ENCODE measurements at places on chromosomes 5 and 9. TPM values are rescaled to one million over a fixed set of nuclear protein-coding genes. Genes with fewer than 3 reads are reported as not detected.

GRCh38 chr5:145923405-145923804, 13.0 kb upstream of the SH3RF2 start:
- H3K4me3 ChIP-seq = no peak overlapping the region
- H3K4me1 ChIP-seq = peaks cover 3% of the 10 kb centered on the region
- no peak overlapping the region for H3K27ac ChIP-seq
- H3K36me3 ChIP-seq = no peaks in the 10 kb centered on the region
- no peak for DNase-seq

GRCh38 chr5:61467766-61468482, 135.9 kb downstream of the ZSWIM6 start:
- peaks cover 7% of the 10 kb centered on the region for H3K4me1 ChIP-seq
- H3K36me3 ChIP-seq = no peaks in the 10 kb centered on the region
- peak; percentile 90 for DNase-seq
- H3K27me3 ChIP-seq = no peaks in the 10 kb centered on the region
- no peak overlapping the region for H3K4me3 ChIP-seq
- H3K27ac ChIP-seq = no peak overlapping the region

DNA sequence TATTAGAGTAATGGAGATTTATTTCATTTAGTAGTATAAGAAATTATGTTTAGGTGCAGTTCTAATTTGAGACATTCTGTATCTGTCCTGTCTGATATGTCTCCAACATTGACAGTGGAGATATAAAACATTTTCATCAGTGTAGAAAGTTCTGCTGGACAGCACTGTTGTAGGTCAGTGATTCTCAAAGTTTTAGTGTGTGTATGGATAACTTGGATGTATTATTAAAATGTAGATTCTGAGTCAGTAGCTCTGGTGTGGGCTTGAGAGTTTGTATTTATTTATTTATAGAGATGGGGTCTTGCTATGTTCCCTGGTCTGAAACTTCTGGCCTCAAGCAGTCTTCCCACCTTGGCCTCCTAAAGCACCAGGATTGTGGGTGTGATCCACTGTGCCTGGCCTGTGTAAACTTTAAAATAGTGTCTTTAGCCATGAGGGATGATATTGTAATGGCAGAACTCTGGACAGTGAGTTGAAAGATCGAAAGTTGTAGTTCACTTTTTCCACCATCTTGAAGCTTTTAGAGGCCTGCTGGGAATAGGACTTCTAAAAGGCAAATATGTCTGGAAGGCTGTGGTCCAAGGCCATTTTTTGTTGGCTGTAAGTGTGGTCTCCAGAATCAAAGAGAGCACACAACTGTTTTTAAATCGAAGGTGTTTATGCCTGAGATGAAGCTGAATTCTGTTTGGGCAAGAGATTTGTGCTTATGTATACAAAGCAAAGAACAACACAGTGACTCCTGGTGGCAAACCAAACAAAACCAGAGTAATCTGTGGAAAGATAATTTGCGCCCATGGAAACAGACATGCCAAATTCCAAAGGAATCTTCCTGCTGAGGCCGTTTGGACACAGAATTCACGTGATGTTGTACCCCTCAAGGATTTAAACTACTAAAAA, 12.4 kb downstream of the UBAP1 start:
- H3K27me3 ChIP-seq = no peaks in the 10 kb centered on the region
- H3K27ac ChIP-seq = no peak overlapping the region
- H3K4me3 ChIP-seq = no peak overlapping the region
- H3K36me3 ChIP-seq = no peaks in the 10 kb centered on the region
- H3K4me1 ChIP-seq = peaks cover 2% of the 10 kb centered on the region

DNA sequence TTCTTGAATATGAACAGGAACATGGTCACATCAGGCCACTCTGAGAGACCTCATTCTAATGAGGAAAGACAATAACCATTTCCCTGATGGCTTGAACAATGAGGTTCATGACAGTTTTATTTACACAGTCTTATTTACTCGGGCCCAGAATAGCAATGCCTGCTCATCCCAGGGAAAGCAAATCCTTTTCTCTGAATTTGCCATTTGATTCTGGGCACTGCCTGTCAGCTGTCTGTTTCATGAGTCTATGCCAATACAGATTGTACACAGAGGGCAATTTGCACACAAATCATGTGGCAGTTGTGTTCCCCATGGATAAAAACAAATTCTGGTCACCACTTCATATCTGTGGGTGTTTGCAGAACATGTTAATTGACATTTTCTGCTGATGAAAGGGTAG, 492.5 kb downstream of the ACTL7B start:
- no peaks in the 10 kb centered on the region for H3K36me3 ChIP-seq
- no peak overlapping the region for H3K27ac ChIP-seq
- no peaks in the 10 kb centered on the region for H3K27me3 ChIP-seq
- H3K4me1 ChIP-seq = no peaks in the 10 kb centered on the region

DNA sequence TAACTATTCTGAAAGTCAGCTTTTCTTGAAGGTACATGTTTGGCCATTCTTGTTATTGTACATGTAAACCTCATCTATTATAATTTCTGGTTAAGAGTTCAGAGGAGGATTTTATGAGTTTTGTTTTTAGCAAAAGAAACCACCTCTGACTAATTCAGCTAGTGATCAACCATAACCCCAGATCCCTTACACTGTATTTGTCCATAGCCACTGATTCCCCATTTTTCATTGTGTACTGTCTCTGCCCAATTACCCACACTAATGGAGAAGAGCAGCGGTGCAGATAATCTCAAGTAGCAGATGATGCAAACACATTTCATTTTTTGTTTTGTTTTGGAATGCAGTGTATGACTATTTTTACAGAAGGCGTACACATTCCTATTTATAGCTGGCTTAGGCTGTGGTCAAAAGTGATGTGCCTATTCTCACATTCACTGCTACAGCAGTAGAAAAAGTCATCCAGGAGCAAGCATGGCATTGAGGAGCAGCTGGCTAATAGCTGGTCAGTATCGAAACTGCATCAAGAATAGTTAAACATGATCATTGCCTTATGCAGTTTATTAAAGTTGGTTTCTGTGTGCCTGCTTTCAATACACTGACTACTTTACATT, 988.3 kb downstream of the DTWD2 start:
- no peak overlapping the region for H3K27ac ChIP-seq
- peak; percentile 1 for DNase-seq
- no peaks in the 10 kb centered on the region for H3K4me1 ChIP-seq
- H3K36me3 ChIP-seq = no peaks in the 10 kb centered on the region
- no peaks in the 10 kb centered on the region for H3K27me3 ChIP-seq
- no peak overlapping the region for H3K4me3 ChIP-seq

DNA sequence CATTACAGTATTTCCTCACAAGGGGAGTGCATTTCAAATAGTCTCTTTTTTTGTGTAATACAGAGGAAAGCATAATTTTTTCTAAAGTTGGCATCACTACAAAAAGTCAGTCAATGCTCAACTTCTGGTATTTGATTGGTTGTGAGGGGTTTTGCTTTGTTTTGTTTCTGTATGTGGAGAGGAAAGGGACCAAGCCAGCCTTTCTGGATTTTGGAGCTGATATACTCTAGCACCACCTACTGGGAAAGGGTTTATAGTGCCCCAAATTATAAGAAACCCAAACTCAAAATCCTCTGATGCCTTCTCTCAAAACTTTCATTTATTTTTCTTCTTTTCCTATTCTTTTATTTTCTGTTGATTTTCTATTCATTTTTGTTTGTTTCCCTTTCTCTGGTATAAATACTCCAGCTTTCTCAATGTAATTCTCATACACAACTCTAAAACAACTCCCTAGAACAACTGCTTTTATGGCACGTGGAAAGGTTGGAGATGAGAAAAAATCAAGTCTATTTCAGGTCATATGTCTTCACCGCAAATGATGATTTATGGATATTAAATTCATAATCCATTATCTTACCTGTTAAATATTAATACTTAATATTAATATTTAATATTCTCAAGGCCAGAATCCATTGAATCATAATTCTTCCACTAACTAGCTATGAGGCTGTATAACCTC, 69.5 kb upstream of the ANXA1 start:
- H3K36me3 ChIP-seq = no peaks in the 10 kb centered on the region
- no peaks in the 10 kb centered on the region for H3K27me3 ChIP-seq
- H3K4me1 ChIP-seq = no peaks in the 10 kb centered on the region
- DNase-seq = peak; percentile 80
- H3K27ac ChIP-seq = no peak overlapping the region
- H3K4me3 ChIP-seq = no peak overlapping the region

- H3K4me1 ChIP-seq = peaks cover 7% of the 10 kb centered on the region
- H3K27me3 ChIP-seq = no peaks in the 10 kb centered on the region
- no peak for DNase-seq
- no peaks in the 10 kb centered on the region for H3K36me3 ChIP-seq
- H3K27ac ChIP-seq = peak overlapping the region; percentile 80
- H3K4me3 ChIP-seq = no peak overlapping the region
Observed at GRCh38 chr5:65862384-65862783, 64.0 kb upstream of the ERBIN start.

- H3K4me1 ChIP-seq = no peaks in the 10 kb centered on the region
- no peak within 1 kb of the TSS for H3K4me3 ChIP-seq
- no peaks in the 10 kb centered on the region for H3K27me3 ChIP-seq
Observed at GRCh38 chr5:148202531-148203203, at the start of gene SPINK6. Gene SPINK6, plus strand, starts transcription at chr5:148203042. Its CDS starts 55 bp downstream, at chr5:148203097.

GRCh38 chr5:38162625-38163024, 95.7 kb upstream of the EGFLAM start:
- no peaks in the 10 kb centered on the region for H3K36me3 ChIP-seq
- H3K27me3 ChIP-seq = no peaks in the 10 kb centered on the region
- peak; percentile 2 for DNase-seq
- no peak overlapping the region for H3K27ac ChIP-seq
- H3K4me1 ChIP-seq = no peaks in the 10 kb centered on the region

- no peak overlapping the region for H3K4me3 ChIP-seq
- no peaks in the 10 kb centered on the region for H3K4me1 ChIP-seq
- no peak overlapping the region for H3K27ac ChIP-seq
- H3K36me3 ChIP-seq = no peaks in the 10 kb centered on the region
Observed at GRCh38 chr5:52607227-52607824, 180.4 kb upstream of the ITGA1 start.

- H3K36me3 ChIP-seq = no peaks in the 10 kb centered on the region
- DNase-seq = no peak
- H3K27ac ChIP-seq = no peak overlapping the region
Observed at GRCh38 chr9:75299324-75299723, 211.0 kb downstream of the OSTF1 start.

GRCh38 chr9:16869882-16870595, 431 bp downstream of the BNC2 start:
- peak overlapping the region; percentile 89 for H3K4me3 ChIP-seq
- peak overlapping the region; percentile 82 for H3K27ac ChIP-seq
- peaks cover 4% of the 10 kb centered on the region for H3K4me1 ChIP-seq
- no peaks in the 10 kb centered on the region for H3K27me3 ChIP-seq
- H3K36me3 ChIP-seq = no peaks in the 10 kb centered on the region
- peak; percentile 32 for DNase-seq

- no peak overlapping the region for H3K27ac ChIP-seq
- DNase-seq = no peak
- no peaks in the 10 kb centered on the region for H3K36me3 ChIP-seq
- no peaks in the 10 kb centered on the region for H3K4me1 ChIP-seq
Observed at GRCh38 chr9:97176206-97176605, 131.3 kb upstream of the CCDC180 start.

- H3K27me3 ChIP-seq = no peaks in the 10 kb centered on the region
- DNase-seq = peak; percentile 31
- no peaks in the 10 kb centered on the region for H3K36me3 ChIP-seq
- no peak overlapping the region for H3K4me3 ChIP-seq
- H3K4me1 ChIP-seq = peaks cover 4% of the 10 kb centered on the region
Observed at GRCh38 chr9:107727086-107727780, 237.7 kb upstream of the KLF4 start.

DNA sequence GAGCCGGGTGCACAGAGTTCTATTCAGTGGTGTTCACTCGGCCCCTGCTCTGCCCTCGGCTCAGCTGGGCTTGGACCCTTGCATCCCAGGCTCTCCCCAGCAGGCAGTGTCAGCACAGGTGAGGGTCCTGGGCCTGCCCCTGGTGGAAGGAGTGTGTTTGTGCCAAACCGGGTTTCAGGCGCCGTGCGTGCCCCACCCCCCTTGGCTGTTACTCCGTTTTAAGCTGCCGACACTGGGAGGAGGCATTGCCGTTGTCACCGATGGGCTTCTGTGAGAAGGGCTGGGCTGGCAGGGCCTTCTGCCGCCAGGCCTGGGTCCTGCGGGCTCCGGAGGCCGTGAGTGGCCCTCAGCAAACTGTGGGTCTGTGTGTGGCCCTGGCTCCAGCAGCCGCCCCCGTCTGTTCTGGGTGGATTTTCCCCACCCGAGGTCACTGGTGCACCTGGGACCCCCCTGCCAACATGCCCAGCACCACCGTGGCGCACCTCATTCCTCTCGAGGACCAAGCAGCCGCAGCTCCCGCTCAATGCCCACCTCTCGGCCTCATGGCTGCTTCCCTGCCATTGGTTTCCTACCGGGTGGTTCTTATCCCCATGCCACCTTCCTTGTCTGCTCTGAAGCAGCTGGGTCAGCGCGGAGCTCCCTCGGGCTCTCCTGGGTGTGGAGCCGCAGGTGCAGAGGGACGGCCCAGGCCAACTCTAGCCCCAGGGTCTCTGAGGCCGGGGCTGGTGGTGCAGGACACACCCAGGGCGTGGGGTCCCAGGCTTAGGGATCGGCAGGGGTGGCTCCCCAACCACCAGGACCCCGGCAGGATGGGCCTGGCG, 44.3 kb upstream of the EXOC3 start:
- no peak overlapping the region for H3K4me3 ChIP-seq
- H3K4me1 ChIP-seq = peaks cover 47% of the 10 kb centered on the region
- peaks cover 1% of the 10 kb centered on the region for H3K36me3 ChIP-seq
- peak overlapping the region; percentile 100 for H3K27ac ChIP-seq

DNA sequence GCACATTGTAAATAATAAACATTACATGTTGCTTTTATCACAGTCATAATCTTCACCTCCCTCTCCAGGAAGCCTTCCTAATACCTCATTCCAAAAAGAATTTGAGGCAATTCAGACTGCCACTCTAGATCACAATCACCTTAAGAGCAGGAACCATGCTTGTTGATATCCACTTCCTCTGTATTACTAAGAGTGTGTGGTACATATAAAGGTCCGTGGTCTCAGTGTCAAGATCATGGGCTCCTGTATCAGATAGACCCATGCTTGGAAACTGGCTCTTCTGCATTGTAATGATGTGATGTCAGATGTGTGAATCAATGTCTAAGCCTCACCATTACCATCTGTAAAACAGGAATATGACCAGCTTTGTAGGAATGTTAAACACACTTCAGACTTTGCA, 114.1 kb downstream of the SPOCK1 start:
- H3K27ac ChIP-seq = no peak overlapping the region
- H3K27me3 ChIP-seq = no peaks in the 10 kb centered on the region
- H3K4me3 ChIP-seq = no peak overlapping the region
- DNase-seq = no peak

- DNase-seq = no peak
- no peaks in the 10 kb centered on the region for H3K4me1 ChIP-seq
- no peaks in the 10 kb centered on the region for H3K36me3 ChIP-seq
- H3K4me3 ChIP-seq = no peak overlapping the region
- H3K27me3 ChIP-seq = no peaks in the 10 kb centered on the region
- no peak overlapping the region for H3K27ac ChIP-seq
Observed at GRCh38 chr5:143433670-143434069, 30.2 kb upstream of the NR3C1 start.

GRCh38 chr5:151900891-151901290, 23.8 kb downstream of the GLRA1 start:
- H3K4me3 ChIP-seq = no peak overlapping the region
- no peaks in the 10 kb centered on the region for H3K36me3 ChIP-seq
- H3K4me1 ChIP-seq = peaks cover under 1% of the 10 kb centered on the region
- H3K27ac ChIP-seq = no peak overlapping the region
- H3K27me3 ChIP-seq = no peaks in the 10 kb centered on the region

CDH6 gene
- 9.8 TPM for total RNA-seq

CDH18 gene
- not detected for total RNA-seq

TTC23L gene
- 0.33 TPM for total RNA-seq

SLC34A3 gene
- not detected for total RNA-seq

PLAC8L1 gene
- not detected for total RNA-seq

ABO gene
- total RNA-seq = not detected

TMC1 gene
- total RNA-seq = not detected

CTNNAL1 gene
- total RNA-seq = 68.4 TPM

GABRB2 gene
- total RNA-seq = under 0.01 TPM
